ENCODE measurements at places on chromosomes 4 and X. TPM values are rescaled to one million over a fixed set of nuclear protein-coding genes. Genes with fewer than 3 reads are reported as not detected.
A peak's percentile ranks its signal among the peaks of the same experiment; 100 is the strongest.

- peak; percentile 56 for DNase-seq
These were observed 62.8 kb upstream of the EGFL6 start for GRCh38 chrX:13506574-13506973.

DNA sequence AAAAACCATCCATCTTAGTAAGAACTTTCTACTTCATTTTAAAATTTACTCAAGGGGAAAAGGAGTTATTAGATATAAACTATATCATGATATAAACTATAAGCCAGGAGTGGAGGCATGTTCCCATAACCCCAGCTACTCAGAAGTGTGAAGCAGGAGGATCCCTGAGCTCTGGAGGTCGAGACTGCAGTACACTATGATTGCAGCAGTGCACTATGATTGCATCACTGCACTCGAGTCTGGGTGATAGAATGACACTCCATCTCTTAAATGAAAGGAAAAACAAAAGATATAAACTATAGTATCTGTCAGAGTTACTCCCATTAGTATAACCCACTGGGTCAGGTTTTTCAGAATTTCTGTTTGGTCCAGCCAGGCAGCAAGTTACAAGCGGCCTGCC lies 47.6 kb downstream of the RPS3A start:
- no peak for DNase-seq

Gene VEGFC
- 2.9 TPM for total RNA-seq

DNA sequence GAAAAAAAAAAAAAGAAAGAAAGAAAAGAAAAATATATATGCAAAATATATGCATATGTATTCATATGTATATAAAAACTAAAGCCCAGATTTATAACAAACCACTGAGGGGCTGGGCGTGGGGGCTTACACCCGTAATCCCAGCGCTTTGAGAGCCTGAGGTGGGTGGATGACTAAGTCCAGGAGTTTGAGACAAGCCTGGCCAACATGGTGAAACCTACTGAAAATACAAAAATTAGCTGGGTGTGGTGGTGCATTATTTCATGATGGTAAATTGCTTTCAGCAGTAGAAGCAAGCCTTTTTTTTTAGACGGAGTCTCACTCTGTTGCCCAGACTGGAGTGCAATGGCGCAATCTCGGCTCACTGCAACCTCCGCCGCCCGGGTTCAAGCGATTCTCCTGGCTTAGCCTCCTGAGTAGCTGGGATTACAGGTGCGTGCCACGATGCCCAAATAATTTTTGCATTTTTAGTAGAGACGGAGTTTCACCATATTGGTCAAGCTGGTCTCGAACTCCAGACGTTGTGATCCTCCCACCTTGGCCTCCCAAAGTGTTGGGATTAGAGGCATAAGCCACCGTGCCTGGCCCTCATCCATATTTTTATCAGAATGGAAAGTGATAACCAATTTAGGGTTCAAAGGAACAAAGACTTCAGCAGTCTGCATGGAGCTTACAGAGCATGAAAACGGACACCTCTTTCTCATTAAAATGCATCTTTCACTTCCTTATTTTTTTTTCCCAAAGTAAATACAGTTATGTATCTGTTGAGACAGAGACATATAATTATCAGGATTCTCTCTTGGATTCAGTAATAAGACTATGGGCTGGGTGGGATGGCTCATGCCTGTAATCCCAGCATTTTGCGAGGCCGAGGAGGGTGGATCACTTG lies 27.7 kb upstream of the MOB1B start:
- DNase-seq, result no peak

Gene AREG
- 31.4 TPM for total RNA-seq

DNA sequence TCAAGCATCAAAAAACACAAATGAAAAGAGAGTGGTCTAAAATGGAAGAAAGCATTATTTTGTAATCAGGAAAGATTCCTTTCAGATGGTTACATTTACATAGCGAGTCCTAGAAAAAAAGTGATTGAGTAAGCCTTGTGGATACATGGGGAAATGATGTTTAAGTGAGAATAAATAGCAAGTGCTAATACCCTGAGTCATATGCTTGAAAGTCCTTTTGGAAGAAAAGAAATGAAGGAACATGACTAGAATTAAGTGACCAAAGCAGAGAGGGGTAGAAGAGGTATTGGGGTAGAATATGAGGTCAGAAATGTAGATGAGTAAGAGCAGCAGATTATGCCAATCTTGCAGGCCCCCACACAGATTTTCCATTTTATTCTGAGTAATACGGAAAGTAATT lies 814.8 kb upstream of the GRID2 start:
- no peak for DNase-seq

GRCh38 chrX:87941841-87942240 lies 424.2 kb downstream of the KLHL4 start:
- DNase-seq, result no peak

DNA sequence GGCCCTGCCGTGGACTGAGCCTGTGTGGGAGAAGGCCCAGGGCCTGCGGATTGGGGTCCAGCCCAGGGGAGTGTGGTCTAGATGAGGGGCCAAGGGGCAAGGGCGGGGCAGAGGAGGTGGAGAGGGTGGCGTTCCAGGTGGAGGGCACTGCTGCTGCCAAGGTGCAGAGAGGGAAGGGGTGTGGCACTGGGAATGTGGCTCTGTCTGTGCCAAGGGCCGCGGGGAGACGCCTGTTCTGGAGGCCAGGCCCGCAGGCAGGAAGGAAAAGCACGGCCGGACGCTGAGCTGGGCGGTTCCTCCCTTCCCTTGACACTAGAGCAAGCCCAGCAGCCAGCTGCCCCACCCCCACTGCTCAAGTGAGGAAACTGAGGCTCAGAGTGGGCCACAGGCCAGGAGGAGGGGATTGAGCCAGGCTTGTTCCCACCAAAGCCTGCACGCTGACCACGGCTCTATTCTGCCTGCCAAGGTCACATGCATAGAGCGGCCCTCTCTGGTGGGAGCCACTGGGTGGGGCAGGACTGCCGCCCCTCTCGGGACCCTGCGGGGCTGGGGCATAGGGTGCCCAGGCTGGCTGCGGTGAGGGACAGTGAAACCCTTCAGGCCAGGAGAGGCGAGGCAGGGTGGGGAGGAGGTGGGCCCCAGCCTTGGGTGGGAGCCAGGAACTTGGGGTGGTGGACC lies 13.0 kb downstream of the SH3BP2 start:
- peak; percentile 92 for DNase-seq

DNA sequence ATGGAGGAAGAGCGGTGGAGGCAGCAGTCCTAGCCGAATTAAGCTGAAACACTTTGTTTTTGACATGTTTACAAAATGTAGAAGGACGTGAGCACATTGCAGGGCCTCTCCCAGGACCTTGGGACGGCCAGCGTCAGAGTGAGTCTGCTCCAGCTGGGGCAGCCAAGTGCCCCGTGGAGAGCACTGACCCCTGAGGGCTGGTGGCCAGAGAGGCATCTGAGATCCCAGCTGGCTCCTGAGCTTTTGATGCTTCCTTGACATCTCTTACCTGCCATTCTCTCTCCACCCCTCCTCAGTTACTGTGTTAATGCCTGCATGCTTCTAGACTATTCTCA lies 24.7 kb downstream of the NAT8L start:
- DNase-seq, result no peak

DNA sequence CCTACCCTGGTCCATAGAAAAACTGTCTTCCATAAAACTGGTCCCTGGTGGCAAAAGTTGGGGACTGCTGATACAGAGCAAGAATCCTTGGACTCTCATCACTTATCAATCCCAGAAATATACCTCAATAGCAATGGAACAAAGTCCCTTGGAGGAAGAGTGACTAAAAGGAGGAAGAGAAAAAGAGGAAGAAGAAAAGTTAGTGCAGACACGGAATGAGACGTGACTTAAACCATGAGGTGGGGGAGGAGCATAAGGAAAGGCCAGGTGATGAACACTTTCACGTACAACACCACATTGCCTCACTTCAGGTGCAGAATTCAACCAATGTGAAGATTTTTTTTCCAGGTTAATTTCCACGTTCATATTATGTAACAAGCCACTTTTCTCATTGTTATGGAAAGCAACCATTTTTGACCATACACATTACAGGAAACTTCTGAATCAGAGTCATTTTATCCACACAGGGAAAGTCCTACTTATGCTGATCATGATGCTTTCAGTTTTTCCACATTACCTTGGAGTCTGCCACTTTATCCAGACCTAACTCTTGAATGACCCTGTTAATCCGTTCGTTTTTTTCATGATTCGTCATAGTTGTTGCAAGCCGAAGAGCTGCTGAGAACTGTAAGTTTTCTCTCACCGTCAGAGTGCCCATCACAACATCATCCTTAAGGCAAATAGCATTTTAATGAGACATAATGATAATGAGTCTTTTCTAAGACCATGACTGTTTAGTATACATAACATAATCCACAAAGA lies 27.7 kb downstream of the ABCG2 start:
- no peak for DNase-seq

DNA sequence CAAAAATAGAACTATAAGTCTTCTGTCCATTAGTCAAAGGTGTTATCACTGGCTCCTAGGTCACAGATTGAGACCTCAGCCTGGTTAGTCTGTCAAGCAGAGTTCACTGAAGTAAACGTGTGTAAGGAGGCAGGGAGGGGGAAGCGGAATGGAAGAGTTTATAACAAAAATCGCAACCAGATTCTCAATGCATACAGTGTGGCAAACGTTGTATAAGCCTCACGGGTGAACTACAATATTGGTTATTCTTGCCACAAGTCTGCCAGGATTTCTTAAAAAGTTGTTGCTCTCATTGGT lies 114.8 kb downstream of the AMELX start:
- DNase-seq, result no peak

DNA sequence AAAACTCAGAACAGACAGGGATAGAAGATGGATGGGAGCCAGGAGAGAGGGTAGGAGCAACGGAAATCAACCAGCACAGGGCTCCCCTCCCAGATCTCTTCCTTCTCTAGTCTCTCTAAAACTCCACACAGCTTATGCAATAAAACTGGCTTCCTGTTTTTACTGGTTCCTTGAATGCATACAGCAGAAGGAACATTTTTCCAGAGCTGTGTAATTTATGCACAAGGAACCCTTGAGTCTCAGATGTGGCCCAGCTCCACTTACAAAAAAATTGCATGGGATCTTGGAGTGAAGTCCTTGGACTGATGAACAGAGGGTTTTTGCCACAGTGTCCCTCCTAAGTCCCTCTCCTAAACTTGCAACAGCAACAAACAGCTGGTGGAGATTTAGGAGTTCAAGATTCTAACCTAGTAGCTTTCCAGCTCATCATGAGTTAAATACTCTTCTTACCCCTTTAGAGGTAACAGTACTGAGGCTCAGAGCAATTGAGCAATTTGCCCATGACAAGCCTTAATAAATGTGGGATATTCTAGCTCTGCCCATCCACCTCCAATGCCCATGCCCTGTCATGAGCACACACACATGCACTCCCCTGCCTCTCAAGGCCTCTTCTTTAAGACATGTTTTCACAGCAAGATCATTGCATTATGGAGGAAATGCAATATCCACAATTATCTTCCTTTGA lies 18.4 kb upstream of the CC2D2A start:
- no peak for DNase-seq

Gene CNKSR2
- 15.0 TPM for total RNA-seq

DNA sequence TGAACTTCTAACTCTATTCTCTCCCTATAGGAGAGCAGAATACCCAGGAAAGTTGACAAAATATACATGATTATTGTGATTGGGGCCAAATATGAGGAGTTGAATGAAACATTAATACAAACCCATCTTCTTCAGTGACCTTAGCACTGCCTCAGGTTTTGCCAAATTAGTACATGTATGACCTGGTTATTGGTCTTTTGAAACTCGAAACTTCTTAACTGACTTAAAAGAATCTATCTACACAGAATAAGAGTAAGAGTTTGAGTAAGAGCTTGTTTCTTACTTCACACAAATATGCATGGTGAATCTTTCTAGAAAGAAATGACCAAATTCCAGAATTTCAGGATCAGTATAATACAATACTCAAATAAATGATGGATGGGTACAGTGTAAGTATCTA lies 213.0 kb upstream of the GK2 start:
- DNase-seq, result no peak

Gene DGAT2L6
- total RNA-seq, result not detected

Gene BEX3
- total RNA-seq, result 37.8 TPM

- no peak for DNase-seq
These were observed 56.1 kb downstream of the SLC9A6 start for GRCh38 chrX:136041254-136041812.

Gene STS
- total RNA-seq, result 4.9 TPM

- no peak for DNase-seq
These were observed 278.0 kb downstream of the FBXO8 start for GRCh38 chr4:174005422-174005821.

DNA sequence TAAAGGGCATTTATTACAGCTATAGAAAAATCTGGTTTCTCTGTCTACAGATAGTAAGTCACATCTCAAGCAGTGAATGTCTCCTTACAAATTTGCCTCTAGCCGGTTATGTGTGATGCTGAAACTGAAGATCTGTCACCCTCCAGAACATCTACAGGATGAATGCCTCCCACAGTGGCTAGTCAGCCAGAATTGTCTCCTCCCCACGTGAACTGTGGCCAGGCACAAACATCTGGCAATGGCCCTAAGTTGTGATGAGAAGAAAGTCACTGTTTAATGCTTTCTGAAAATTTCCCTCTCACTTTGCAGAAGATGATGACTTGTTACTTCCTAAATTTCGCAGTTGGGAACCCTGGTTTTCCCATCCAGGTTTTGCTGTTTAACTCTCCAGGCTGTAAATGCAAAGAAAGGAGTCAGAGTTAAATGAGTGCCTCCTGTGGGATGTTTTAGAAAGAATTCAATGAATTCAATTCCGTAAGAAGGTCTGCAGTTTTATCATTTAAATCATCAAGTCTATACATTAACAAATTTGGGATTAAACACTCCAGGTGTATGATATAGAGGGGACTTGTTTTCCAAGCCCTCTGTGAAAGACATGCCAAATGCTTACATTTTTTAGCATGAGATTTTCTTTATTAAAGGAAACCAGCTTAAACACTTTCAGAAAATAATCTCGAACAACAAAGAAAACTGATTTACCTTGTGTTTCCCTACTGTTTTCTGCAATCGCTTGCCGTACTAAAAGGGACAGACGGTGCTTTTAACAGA lies 55.4 kb upstream of the TLR3 start:
- DNase-seq, result no peak
